ENCODE measurements at places on chromosomes 13 and 19. TPM values are rescaled to one million over a fixed set of nuclear protein-coding genes. Genes with fewer than 3 reads are reported as not detected.

DNA sequence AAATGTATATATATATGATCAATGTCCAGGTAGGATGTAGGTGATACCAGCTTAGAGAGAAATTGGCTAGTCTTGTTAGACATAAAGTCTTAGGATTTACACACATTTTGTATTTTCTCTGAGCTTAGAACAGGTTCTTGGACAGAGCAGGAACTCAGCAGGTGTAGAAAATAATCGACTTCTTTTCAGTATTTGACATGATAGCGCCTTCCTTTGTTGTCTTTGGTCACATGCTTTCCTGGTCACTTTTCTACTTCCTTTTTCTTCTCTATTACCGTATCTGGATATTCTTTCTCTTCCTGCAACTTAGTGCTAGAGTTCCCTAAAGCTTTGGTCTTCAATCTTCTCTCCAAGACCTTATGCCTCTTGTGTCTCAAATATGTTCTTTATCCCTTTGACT, 107.4 kb downstream of the LRCH1 start:
- no peak for DNase-seq

- no peak for DNase-seq
Measured at GRCh38 chr13:46603165-46603603, 50.2 kb downstream of the LRCH1 start.

DNA sequence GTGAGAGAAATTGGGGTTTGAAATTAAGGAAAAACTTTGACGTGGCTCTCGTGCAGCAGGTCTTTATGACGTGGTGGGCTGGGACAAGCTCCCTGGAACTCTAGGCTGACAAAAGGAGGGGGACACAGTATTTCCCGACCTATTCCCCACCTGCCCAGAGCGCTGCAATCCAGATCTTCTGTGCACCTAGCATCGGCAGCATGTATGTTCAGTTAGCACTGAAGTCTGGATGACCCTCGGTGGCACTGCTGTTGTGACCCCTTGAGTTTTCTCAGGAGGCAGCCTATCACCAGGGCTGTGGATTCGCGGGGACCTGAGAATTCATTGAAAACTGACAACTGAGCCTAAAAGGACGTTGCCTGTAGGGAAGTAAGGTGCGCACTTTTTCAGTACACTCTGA, 9.1 kb upstream of the ZNF536 start:
- DNase-seq = no peak

- DNase-seq = no peak
Measured at GRCh38 chr19:7763696-7764095, 653 bp downstream of the CLEC4M start.

- DNase-seq = no peak
Measured at GRCh38 chr13:62483774-62484173, 1068.1 kb upstream of the PCDH20 start.

DNA sequence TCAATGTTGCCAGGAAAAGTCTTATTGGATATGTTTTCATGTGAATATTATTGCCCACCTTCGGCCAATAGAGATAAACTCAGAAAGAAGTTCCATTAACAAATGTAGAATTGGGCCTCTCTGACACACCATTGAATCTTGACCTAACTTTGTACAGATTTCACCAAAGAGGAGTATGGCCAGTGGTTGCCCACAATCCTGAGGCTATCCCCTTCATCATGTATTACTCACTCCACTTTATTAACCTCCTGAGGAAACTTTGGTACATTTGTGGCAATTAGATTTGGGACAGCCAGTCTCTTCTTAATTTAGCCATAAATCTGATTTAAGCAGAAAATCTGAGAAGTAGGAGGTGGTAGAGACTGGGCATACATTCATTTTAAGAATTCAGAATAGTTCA, 53.3 kb upstream of the POSTN start:
- DNase-seq = no peak

GRCh38 chr19:45074744-45075300, 1.5 kb downstream of the ZNF296 start:
- no peak for DNase-seq

DNA sequence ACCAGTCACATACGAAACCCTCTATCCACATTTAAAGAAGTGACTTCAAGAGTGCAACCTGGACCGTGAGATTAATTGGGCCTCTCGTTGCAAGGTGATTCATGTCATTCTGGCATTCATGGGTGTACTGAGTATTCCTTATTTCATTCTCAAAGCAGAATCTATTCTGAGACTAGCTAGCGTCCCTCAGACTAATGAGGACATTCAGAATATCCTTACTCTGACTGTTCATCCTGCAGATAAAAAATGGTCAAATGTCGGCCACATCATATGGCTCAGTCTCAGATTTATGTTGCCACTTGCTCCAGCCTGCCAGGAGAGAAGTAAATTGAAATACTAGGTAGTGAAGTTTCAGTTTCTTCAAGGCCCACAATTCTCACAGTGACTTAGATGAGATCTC, 7.3 kb downstream of the ACOD1 start:
- DNase-seq = no peak

DNA sequence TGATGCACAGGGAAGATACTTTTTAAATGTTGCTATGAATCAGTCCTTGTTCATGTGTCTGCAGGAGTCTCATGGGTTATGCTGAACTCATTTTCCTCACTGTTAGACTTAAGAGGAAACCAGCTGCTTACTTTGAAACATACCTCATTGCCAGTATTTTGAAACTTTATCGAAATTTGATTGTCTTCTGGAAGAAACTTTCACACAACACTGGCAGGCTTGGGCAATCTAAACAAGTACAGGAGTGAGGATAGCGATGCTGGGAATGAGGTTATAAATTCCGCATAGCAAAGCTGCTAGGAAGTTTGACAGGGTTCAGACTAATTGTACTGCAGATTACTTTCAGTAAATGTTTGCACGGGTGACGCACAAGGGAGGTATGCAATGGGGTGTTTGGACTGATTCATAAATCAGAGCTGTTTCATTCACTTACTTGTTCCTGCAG, 245.7 kb downstream of the DNAJC15 start:
- DNase-seq = no peak

Gene NKPD1
- total RNA-seq = 0.09 TPM
